ENCODE measurements at places on chromosomes 5 and 9.

GRCh38 chr5:113246361-113246870, 188.4 kb downstream of the TSSK1B start:
- no peak for DNase-seq

DNA sequence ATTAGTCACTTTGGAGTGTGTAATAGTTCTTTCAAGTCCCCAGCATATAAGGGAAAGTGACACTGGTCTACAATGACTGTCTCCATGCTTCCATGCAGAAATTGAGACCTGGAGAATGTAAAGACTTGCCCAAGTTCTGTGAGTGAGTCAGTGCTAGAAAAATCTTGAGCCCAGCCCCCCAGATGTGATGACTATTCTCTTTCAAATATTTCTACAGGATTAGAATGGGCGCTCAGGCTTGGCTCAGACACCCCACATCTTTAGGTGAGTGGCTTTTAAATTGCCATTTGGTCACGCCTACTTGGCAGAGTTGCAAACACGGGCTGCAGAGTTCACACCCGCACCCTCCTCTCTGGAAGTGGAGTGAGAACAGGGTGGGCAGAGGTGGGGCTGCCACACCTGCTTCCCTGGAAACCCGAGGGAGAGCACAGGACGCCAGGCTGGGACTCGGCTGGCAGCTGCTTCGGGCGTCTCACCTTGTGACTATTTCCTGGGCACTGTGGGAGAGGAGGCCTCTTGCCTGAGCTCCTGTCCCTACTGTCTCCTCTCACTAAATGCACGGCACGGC, 37.6 kb downstream of the ROPN1L start:
- DNase-seq, result no peak

DNA sequence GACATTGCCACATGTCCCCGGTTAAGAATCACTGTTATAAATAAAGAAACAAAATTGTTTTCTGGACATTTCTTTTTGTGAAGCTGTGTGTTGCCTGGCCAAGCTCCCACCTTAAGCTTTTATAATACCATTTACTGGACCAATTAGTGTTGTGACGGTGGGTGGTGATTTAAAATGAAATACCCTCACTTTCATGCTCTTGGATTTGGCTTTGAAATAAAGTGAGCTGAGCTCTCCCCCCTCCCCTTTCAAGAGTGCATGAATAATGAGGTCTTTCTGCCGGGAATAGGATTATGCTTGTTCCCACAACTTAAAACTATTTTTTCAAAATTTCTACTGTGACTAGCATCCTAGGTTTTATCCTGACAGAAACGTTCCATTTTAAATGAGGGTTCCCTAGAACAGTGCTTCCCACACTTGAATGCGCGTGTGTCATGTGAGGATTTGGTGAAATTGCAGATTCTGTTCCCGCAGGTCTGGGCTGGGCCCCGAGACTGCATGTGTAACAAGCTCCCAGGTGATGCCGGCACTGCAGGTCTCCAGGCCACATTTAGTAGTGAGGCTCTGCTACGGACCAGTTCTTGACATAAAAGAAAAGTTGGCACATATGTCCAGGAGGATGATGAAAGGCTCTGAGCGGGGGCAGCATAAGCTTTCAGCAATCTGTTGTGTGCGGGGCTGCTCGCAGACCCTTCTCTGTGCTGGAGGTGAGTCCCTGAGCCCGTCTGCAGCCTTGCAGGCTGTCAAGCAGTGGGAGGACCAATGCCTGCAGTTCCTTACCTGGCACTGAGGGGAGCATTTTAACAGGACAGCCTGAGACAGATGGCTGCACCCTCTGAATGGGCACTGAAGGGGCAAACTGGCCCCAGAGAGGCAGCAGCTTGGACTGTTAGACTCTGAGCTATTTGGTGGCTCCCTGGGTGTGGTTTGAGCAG, 24.4 kb downstream of the IQGAP2 start:
- no peak for DNase-seq

DNA sequence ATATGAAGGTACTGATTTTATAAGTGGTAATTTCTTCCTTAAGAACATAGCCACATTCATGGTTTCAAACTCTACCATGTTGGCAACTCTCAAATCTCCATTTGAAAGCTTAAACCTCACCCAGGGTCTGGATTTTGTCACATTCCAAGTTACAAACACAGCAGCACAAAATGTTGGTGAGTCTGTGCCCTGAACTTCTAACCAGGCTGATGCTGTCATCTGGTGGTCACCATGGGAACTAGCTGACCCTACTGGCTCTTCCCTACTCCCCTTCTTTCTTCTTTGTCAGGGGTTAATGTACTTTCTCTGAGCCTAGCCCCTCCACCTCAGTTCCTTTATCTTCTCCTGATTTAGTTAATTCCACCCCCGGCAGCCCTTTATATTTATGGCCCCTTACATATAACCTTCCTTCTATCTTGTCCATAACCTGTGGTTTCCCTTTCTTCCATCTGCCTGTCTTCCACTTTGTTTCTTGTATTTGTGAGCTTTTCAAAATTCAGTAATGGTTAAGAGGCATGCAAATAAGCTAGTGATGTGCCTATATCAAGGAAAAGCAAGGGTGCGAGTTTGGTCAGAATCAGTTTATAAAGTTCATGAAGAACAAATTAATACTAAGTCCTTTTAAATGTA, 35.9 kb downstream of the TGFBR1 start:
- no peak for DNase-seq

DNA sequence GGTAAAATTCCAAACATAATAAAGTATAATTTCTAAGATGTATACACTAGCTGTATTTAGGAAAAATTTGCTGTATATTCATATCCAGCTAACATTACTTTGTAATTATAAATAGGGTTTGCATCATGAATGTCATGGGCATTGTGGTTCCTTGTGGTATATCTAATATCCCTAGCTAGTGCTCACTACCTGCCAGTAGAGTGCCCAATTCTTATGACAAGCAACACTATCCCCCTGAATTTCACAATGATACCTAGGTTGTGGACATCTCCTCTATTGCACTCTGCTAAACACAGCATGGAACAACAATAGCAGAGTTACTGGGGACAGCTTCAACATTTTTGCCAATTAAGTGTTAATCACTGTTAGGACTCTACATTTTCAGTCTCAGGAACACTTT, 1656.5 kb downstream of the EFNA5 start:
- DNase-seq, result no peak

DNA sequence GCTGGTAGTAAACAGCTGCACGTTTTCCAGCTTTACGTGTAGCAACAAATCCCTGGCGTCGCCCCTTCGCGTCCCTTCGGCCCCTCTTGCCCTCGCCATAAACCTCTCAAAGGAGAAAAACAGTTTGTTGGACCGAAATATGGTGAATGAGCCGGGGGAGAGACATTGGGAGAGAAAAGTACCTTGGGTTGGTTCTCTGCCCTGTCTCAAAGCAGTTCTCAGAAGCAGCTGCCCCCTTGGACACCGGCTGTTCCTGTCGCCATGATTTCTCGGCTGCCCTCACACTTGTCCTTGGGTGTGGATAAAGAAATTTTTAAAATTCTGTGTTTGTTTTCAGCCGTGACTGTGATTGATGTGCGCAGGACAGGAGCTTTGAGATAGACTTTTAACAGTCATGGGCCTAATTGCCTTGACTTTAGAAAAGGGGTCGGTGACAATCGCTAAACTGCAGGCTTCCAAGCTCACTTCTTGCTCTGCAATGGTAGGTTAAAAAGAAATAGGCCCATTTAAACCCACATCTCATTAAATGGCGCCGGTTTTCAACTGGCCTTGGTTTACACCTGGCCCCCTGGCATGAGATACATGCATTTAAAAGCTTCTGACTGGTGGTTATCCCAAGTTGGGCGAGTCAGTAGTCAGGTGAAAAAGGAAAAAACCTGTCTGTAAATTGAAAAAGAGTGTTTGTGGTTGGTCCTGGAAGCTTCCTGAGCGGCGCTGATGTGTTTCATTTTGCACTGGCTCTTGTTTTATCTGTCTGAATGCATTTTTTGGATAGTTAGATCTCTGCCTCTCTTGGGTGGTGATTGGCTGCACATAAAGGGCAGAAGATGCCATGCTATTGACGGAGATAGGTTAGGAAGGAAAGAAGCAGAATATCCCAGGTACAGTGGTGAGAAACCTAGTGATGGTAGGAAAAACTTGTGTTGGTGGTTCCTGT, 983 bp downstream of the RCL1 start:
- DNase-seq, result no peak

GRCh38 chr5:153960269-153961215, 78.2 kb downstream of the FAM114A2 start:
- DNase-seq, result no peak

- no peak for DNase-seq
These were observed 1341.8 kb upstream of the CDH9 start for GRCh38 chr5:28380167-28380566.

DNA sequence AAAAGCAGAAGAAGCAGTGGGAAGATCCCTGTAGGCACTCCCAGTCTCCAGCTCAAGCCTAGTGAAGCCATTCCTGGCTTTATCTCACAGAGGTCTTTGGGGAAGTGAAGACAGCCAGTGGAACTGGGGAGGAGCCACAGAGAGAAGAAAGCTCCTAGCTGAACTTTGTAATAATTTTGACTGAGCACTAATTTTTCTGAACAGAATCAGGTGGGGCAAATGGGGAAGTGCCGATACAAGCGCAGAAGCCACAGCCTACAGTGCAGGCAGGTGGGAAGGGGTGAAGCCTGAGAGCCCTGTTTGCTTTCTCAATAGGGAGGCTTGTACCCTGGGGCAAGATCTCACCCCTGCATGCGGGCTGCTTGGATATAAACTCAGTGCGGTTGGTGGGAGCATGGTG, 48.4 kb upstream of the SNAPC3 start:
- no peak for DNase-seq

DNA sequence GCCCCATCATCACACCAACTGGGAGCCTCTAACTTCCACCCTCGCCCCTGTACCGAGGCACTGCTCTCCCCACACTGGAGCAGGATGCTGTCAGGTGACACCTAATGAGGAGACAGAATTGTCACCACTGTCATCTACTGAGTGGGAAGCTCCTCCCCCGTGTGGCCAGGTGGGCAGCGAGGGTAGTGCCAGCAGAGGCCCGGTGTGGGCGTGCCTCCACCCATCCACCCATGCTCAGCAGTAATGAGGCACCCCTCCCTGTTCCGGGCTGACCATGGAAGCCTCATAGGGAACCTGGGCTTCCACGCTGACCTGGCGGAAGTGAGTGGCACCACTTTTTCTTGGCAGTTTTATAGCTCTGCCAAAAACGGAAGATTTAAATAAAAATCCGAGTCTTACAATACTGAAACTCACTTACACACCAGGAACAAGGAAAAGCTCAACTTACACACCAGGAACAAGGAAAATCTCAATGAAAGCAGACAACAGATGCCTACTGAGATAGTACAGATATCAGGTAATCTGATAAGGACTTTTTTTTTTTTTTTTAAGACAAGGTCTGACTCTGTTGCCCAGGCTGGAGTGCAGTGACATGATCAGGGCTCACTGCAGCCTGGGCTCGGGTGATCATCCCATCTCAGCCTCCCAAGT, 30.6 kb upstream of the ASS1 start:
- DNase-seq, result peak; percentile 75

DNA sequence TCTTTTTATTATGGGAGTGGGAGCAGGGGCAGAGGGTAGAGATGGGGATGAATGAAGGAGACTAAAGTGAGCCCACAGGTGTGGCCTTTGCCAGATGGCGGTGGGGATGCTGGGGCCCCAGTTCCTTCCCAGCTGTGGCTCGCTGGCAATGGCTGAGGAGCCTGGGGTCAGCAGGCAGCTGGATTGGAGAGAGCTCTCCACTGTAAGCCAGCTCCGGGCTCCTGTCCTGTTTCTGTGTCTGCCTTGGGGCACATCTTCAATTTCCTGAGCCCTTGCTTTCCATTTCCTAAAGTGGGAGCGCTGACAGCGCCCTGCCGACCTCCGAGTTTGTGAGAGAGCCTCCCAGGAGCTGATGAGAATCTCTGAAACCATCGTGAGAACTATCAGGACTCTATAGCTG, 75.6 kb upstream of the SPRY4 start:
- DNase-seq, result no peak

- no peak for DNase-seq
These were observed 244.3 kb downstream of the DENND1A start for GRCh38 chr9:123685489-123686083.

DNA sequence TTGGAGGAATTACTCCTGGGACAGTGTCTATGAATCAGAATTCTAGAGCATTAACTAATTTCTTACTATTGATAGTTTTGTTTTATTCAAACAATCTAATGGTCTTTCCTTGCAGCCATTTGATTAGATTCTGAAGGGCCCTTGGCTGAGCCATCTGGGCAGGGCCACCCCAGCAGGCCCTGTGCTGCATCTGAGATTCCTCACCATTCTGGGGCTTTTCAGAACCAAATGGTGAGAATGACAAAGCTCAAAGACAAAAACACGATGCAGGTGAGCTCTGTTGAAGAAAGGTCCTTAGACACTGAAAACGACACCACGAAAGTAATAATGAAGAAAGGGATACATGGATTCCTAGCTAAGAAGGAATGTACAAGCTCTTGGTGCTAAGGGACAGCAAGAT, 321.0 kb upstream of the IRX4 start:
- DNase-seq, result no peak

DNA sequence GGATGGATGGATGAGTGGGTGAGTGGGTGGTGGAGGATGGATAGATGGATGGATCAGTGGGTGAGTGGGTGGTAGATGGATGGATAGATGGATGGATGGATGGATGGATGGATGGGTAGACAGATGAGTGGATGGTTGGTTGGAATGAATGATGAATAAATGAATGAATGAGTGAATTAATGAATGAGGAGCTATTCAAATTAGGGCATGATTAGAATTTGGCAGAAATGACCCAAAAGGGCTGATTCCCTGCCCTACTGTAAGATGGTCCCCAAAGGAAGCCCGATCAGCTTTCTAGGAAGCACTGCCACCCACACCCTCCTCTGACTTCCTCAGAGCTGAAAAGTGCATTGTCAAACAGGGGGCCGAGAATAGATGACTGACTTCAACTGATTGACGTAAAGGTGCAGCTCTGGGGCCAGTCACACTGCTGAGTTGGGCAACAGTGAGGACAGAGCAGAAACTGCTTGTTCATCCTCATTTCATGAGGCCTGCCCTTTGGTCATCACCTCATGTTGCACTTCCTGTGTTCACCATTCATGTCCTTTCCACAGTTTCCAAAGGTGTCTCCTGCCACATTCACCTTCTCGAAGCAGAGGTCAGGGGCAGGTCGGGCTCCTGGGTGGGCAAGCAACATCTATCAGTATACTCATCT, 34.3 kb downstream of the NIPAL4 start:
- DNase-seq, result no peak

DNA sequence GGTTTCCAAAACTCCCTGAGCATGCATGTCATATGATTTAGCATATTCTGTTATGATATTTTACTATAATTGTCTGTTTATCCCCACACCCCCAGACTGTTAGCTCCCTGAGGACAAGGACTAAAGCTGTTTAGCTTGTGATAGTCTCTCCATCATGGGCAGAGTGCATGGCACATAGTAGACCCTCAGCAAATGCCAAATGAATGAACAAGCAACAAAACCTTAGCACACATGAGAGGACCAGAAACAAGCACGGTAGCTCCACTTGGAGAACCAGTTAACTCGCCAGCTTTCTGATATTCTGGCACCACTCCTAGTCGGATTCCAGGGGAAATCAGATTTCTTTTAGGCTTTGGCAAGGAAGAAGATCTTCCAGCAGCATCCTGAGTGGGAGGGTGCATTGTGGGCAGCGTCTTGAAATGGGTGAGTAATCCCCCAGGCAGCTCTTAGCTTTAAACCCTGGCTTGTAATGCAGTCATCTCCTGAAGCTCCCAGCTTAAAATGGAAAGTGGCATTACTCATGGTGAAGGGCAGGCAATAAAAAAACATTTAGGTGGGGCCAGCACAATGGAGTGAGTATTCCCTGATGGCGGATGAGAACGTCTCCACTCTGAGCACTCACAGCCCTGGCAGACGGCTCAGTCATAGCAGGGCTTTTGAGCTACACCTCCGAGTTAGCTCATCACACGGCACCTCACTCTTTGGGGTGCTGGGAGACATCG, 41.1 kb downstream of the FGF1 start:
- DNase-seq, result no peak

- DNase-seq, result no peak
These were observed 128.3 kb downstream of the GPBP1 start for GRCh38 chr5:57302164-57302563.
